ENCODE measurements at places on chromosomes 12 and 14.

DNA sequence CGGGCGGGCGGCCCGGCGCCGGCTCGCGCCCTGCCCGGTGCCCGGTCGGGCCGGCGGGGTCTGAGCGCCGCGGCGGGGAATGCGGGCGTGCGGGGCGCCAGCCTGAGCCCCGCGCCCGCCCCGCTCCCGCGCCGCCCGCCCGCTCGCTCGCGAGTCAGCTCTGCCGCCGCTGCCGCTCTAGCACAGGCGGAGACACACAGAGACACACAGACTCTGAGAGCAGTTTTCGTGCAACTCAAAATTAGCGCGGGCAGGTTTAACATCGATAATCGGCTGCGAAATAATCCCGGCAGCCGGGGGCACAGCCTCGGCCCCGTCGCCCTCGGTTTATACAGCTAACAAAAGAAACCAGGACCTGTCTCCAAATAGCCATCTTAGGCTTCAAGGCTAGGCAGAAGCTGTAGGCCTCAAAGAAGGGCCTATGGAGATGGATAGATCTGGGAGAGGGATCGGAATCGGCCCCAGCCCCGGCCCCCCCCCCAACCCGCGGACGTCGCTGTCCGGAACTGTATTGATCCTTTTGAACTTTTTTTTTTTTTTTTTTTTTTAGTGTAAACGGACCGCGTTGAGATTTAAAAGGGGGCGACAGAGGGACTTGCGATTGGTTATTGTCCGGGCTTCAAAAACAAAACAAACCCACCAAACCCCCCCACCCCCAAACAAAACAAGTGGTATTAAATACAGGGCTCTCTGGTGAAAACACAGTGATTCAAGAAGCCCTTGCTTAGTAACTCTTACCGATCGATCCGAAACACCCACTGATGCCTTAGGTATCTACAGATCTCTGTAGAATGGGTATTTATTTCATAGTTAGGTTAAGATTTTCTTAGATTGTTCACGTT, 1.1 kb downstream of the ARID2 start:
- DNase-seq = peak; percentile 75

DNA sequence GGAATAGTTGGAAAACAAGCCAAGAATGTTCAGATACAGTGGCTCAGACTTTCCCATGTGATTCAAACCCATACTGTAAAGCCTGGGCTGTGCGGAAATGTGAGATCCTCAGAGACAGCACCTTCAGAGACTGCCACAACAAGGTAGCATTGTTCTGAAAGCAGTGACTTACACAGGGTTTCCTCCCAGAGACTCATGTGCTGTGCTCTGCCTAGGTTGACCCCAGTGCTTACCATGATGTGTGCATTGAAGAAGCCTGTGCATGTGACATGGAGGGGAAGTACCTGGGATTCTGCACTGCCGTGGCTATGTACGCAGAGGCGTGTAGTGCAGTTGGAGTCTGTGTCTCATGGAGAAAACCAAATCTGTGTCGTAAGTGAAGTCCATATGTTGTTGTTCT, 219.4 kb downstream of the LRRK2 start:
- DNase-seq = no peak

DNA sequence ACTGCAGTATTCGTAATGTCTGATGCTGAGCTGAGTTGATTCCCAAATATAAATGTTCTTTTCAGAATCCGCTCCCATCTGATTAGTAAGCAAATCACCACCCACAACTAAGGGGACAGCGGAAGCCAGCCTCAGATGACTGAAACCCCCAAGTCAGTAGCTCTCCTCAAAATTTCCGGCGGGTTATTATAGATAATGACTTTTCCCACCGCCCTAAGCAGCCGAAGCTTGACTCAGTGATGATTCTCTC, 469 bp upstream of the LRFN5 start:
- DNase-seq = peak; percentile 24

- no peak for DNase-seq
Observed at GRCh38 chr12:97659117-97659880, 196.7 kb downstream of the RMST start.

GRCh38 chr14:34064349-34064748, 113.5 kb upstream of the EGLN3 start:
- DNase-seq = no peak

- no peak for DNase-seq
Observed at GRCh38 chr12:19757317-19757877, 318.1 kb downstream of the AEBP2 start.

- no peak for DNase-seq
Observed at GRCh38 chr14:61691495-61691894, 3.8 kb upstream of the HIF1A start.

DNA sequence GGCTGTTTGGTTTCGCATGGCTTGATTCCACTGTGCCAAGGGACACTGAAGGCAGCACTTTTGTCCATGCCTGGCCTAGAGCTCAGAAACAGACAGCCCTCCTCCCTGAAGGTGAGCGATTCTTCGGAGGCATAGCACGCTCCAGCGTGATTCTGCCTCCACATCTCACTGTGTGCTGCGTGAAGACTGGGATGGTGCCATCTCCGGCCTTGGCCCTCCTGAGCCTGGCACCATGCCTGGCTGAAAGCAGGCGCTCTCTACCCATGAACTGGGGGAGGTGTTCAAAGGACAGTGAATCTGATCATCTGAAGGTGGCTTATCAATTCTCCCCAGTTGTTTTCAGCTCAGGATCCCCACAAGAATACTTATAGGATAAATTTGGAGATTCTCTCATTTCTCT, 187.4 kb downstream of the TTC7B start:
- no peak for DNase-seq
